ENCODE measurements at places on chromosomes 5 and 9.

DNA sequence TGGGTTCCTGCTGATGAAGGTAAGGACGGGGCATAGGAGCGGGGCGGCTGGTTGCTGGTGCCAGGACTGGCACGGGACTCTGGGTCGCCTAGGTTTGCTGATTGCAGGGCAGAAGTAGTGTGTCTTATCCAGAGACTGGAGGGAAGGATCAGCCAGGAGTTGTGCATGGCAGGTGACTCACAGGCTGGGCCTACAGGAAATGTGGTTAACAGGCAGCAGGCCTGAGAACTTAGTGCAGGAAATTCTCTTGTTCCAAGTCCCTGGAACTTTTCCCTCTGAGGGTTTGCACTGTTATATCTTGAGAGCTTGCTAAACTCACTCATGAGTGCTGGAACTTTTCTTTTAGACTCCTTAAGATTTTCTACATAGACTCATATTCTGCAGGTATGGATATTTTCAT is 95.1 kb downstream of the ANXA2R start:
- DNase-seq = no peak

GRCh38 chr9:105318729-105319191 is 74.3 kb downstream of the SLC44A1 start:
- DNase-seq = no peak

DNA sequence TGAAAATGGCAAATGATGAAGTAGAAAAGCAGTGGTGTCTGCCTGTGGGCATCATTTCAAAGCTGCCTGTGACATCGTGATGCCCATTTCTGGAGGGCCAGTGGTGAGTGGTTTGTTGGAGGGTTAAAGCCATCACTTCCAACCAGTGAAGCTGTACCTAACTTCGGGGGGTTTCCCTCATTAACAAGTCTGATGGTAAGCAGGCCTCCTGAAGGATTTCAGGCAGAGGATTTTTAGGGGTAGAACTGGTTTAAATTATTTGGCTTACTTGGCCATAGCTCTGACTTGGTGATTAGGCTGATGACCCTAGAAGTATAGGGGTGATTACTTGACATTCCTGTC is 10.7 kb downstream of the TNFAIP8 start:
- no peak for DNase-seq

GRCh38 chr9:136527721-136528710 is 17.8 kb downstream of the NOTCH1 start:
- no peak for DNase-seq

DNA sequence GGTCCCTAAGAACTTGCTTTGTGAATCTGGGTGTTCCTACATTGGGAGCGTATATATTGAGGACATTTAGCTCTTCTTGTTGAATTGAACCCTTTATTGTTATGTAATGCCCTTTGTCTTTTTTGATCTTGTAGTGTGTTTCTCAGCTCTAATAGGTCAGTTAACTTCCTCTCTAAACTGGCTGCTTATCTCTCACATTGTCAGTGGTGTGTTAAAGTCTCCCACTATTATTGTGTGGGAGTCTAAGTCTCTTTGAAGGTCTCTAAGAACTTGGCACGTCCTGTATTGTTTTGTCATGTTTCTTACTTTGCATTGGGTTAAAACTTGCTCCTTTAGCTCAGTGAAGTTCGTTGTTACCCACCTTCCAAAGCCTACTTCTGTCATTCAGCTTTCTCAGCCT is 36.2 kb downstream of the RIC1 start:
- DNase-seq = no peak

GRCh38 chr9:75890472-75891276 is at the start of gene PCSK5:
PCSK5 (plus strand) TSS chr9:75890673; CDS start chr9:75891182, 509 bp downstream.
- peak; percentile 80 for DNase-seq

DNA sequence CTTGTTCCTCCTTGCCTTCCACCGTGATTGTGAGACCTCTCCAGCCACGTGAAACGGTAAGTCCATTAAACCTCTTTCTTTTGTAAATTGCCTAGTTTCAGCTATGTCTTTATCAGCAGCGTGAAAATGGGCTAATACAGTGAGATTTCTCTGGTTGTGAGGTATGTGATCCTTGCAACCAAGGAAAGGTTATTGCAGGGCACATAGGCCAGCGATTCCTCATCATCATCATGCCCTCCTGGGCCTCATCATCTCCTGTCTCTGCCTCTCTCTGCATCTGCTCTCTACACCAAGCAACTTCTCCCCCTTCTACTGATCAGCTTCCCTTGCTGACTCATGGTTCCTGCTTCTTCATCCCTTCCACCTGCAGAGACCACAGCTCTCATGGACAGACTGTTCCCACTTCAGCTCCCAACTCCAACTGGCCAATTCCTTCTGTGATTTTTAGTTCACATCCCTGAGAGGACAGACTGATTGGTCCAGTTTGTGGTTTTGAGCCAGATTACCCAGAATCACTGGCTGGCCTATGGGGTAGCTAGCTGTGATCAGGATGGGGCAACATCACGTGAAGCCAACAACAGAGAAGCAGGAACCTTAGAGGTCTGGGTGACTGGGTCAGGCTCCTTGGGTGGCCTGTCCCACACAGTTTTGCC is 53.1 kb downstream of the LIX1 start:
- DNase-seq = no peak

GRCh38 chr9:98552331-98552730 is 156.4 kb downstream of the GABBR2 start:
- DNase-seq = no peak

DNA sequence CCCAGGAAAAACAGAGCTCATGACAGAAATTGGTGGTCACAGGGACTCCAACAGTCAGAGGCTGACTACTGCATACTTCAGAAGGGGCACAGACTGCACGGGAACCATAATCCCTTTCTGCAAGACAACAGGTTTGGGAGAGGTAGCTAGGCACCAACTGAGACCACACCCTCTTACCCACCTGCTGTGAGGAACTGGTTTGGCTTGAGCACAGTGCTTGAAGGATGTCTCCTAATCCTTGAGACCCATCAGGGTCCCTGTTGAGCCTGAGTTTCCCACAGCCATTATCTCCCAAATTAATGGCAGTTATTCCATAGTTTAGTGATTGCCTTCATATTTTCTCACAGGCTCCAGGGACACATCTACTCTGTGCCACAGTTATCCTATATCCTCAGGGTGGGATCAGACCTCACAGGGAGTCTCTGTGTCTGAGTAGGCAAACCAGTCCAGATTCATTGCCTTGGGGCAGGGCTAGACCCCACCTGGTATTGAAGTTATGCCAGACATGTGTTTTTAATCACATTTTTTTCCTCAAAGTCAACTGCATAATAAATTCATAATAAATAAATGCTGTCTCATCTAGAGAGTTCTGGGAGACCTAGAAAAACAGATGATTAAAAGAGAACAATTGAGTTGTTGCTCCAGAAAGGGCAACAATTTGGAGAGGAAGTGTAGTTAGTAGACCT is 9.3 kb upstream of the CAST start:
- no peak for DNase-seq

- DNase-seq = no peak
Measured at GRCh38 chr9:131700765-131701435, 39.0 kb downstream of the RAPGEF1 start.

DNA sequence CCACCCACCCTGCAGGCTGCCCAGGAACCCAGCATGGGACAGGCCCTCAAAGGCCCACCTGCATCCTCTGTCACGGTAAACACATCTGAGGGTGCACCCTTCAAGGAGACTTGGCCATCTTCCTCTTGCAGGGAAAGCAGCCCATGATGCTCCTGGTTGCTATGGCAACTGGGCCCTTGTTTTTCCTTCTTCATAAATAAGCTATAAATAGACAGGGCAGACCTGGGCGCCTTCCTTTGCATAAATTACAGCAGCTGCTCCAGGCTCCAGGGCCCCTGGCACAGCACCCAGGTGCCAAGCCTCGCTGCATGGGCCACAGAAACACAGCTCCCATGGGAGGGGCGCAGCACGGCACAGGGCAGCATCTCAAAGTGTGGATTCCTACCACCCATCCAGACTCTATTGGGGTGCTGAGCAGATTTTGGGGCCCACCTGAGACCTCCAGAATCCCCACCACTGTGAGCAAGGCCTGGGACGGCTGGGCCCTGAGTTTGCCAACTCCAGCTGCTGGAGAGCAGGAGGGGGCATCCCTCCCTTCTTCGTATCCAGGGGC is 5.8 kb upstream of the PSMB7 start:
- no peak for DNase-seq

DNA sequence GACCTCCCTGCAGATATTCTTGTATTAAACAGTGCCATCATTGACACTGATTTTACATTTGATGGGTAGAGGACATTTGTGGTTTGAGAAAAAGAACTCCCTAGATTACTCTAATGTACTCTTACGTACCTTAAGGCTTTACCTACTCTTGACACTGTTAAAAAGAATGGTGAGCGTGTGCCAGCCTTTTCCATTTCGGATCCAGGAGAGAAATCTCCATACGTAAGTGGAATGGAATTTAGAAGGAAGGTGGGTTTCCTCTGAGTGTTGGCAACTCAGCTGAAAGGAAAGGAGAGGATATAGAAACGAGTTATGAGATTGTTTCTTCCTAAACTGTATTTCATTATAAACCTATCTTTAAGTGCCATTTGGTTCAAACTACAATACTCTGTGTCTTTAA is 40.9 kb downstream of the TNPO1 start:
- DNase-seq = no peak

- DNase-seq = no peak
Measured at GRCh38 chr5:66864240-66864884, 268.2 kb downstream of the MAST4 start.

- peak; percentile 32 for DNase-seq
Measured at GRCh38 chr9:33263131-33264002, 1.1 kb downstream of the BAG1 start.

DNA sequence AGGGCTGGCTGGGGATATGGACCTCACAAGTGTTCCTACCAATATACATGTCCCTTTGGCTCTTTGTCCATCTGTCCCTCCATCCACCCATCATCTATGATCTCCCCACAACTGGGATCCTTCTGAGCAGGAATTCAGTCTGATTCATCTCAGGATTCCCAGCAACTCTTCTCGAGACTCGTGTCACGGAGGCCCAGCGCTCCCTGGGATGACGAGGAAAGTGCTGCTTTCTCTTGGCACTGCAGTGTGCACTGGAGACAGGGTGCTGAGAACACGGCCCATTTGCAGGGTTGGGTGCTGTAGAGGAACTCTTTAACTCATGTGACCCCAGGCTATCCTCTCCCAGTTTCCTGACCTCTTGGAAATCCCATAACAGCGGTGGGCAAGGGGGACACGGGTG is 72.9 kb downstream of the ANGPTL2 start:
- DNase-seq = no peak

DNA sequence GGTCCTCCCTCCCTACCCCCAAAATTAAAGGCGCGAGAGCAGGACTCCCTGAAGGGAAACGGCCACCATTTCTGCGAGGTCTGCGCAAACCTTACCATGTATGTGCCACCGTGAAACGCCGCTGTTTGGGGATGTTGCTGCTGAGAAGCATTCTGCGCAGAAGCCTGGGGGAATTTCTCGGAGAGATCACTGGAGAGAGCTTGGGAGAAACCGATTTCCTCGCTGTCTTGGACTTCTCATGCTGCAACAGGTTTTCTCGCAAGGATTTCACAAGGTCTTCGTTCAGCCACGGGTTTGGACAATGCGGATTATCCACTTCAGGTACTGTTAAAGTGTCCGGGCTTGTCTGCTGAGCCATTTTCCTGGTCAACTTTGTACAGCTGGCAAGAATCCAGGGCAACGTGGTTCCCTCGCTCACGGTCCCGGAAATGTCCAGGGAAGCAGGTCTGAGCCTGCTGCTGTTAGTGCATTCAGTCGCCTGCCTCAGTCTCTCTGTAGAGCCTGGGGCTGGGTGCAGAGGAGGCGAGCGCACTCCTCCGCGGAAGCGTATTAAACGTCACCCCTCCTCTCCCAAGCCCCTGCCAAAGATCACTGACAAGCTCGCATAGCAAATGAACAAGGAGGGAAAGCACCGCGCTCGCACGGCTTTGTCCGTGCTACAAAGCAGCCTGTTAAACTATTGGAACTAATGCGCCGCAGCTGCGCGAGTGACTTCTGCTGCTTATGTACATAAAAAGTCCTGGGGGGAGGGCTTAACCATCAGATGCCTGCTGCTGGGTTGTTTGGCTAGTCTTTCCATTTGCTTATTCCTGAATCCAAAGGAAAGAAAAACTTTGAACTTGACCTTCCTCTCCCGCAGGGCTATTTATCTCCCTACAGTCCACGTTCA is 125.1 kb downstream of the PDE4D start:
- DNase-seq = no peak

DNA sequence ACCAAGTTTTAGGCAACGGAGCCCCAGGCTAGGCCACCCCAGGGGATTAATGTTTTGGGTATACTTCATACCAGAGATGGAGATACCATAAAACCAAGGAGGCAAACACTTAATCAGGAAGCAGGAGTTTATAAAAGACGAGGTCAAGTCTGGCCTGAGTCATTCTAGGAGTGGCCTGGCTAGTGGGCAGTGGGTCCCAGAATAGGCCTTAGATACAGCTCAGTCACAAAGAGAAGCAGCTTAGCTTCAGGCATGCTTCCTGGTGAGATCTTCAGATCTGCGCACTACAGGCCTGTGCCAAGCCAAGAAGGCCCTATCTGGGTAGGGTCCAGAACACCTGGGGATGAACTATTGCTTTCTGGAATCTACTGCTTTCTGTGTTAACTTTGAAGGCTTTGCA is 20.6 kb upstream of the NR5A1 start:
- DNase-seq = no peak

GRCh38 chr5:422323-423232 is 20.4 kb upstream of the EXOC3 start:
- no peak for DNase-seq

GRCh38 chr5:115375893-115376292 is 79.4 kb upstream of the CCDC112 start:
- no peak for DNase-seq

DNA sequence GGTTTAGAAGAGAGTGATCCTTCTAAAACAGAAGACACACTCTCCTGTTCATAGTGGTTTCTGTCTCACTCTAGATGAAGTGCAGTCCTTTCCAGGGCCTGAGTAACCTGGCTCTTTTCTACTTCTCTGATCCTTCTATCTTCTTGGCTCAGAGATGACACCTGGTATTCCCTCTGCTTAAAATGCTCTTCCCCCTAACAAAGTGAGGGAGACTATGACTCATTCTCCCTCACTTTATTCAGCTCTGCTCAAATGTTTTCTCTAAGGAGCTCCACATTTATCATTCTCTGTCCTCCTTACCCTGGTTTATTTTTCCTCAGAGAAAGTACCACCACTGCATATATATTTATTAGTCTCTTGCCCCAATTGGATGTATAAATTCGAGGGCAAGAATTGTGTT is 24.6 kb downstream of the TUT7 start:
- no peak for DNase-seq
